ENCODE measurements at places on chromosomes 3 and 15.

GRCh38 chr15:65512807-65513416, 4.6 kb downstream of the DPP8 start:
- no peak for DNase-seq
- peak overlapping the region; percentile 84 for H3K27ac ChIP-seq
- H3K27me3 ChIP-seq = no peaks in the 10 kb centered on the region
- H3K36me3 ChIP-seq = peaks cover 33% of the 10 kb centered on the region
- H3K4me1 ChIP-seq = peaks cover 33% of the 10 kb centered on the region
- no peak overlapping the region for H3K4me3 ChIP-seq

- H3K27me3 ChIP-seq = no peaks in the 10 kb centered on the region
- no peak overlapping the region for H3K4me3 ChIP-seq
- no peak overlapping the region for H3K27ac ChIP-seq
- H3K4me1 ChIP-seq = no peaks in the 10 kb centered on the region
These were observed 227.2 kb downstream of the ADAMTSL3 start for GRCh38 chr15:83881156-83881555.

- DNase-seq = no peak
- peak overlapping the region; percentile 92 for H3K4me3 ChIP-seq
- no peaks in the 10 kb centered on the region for H3K27me3 ChIP-seq
- H3K36me3 ChIP-seq = no peaks in the 10 kb centered on the region
- H3K4me1 ChIP-seq = peaks cover 82% of the 10 kb centered on the region
These were observed 2.2 kb downstream of the USP3 start for GRCh38 chr15:63506537-63507035.

GRCh38 chr3:124843506-124844177, 43.5 kb downstream of the ITGB5 start:
- no peak for DNase-seq
- H3K4me1 ChIP-seq = peaks cover 6% of the 10 kb centered on the region
- H3K4me3 ChIP-seq = no peak overlapping the region
- peak overlapping the region; percentile 55 for H3K27ac ChIP-seq
- H3K36me3 ChIP-seq = peaks cover 71% of the 10 kb centered on the region

DNA sequence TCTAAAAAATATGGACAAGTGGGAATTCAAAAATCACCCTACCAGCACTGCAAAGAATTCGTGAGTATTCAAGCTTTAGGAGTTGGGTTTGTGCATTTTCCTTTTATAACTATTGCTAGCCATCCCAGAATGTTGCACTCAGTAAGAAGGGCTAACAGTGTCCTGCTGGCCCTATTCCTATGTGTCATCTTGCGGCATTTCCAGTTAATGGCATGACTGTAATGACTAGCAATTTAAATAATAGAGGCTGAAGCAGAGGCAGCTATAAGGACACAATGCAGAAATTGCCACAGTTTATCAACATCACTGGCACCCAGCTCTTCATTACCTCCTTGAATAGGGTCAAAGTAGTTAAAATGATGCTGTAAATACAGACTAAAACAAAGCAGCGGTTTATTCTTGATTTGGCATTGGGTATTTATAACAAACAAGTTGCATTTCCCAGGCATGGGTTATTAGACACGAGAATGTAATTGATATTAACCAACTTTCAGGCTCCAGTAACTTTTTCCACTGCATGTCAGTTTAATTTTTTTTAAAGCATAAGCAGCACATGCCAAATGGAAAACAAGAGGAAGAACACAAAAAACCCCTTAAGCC, 177.6 kb downstream of the FHIT start:
- H3K4me1 ChIP-seq = peaks cover 29% of the 10 kb centered on the region
- H3K36me3 ChIP-seq = peaks cover 5% of the 10 kb centered on the region
- no peaks in the 10 kb centered on the region for H3K27me3 ChIP-seq
- H3K4me3 ChIP-seq = no peak overlapping the region
- no peak for DNase-seq
- no peak overlapping the region for H3K27ac ChIP-seq
